ENCODE measurements at places on chromosomes 11 and 22.
A peak's percentile ranks its signal among the peaks of the same experiment; 100 is the strongest.

- no peak for DNase-seq
Measured at GRCh38 chr11:74925281-74925680, 23.6 kb downstream of the XRRA1 start.

DNA sequence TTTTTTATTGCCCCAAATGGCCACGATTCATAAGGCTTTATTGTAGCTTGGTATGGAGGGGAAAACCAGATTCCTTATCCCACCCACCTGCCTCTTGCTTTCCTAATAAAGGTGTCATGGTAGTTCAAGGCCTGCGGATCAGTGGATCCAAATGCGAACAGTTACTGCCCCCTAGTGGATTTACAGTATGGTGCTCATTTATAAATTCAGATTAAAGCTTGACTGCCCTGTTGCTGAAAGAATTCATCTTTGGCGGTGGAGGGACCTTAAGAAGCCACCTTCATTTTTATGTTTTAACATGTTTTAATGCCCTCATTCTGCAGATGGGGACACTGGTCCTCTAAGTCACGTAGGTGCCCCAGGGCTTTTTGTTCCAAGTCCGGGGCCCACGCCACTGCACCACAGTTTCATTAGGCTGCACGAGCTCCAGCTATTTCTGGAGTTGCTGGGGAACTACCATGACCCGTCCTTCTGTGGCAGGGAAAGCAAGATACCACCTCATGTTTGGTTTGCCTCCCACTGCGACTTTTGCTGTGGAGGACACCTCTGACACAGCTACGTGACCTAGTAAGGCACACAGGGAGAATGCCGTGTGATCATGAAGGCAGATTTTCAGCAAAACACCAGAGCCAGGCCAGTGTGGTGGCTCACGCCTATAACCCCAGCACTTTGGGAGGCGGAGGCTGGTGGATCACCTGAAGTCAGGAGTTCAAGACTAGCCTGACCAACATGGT is 15.6 kb upstream of the INCENP start:
- peak; percentile 83 for DNase-seq

- no peak for DNase-seq
Measured at GRCh38 chr22:25876871-25877270, 134.9 kb downstream of the MYO18B start.

DNA sequence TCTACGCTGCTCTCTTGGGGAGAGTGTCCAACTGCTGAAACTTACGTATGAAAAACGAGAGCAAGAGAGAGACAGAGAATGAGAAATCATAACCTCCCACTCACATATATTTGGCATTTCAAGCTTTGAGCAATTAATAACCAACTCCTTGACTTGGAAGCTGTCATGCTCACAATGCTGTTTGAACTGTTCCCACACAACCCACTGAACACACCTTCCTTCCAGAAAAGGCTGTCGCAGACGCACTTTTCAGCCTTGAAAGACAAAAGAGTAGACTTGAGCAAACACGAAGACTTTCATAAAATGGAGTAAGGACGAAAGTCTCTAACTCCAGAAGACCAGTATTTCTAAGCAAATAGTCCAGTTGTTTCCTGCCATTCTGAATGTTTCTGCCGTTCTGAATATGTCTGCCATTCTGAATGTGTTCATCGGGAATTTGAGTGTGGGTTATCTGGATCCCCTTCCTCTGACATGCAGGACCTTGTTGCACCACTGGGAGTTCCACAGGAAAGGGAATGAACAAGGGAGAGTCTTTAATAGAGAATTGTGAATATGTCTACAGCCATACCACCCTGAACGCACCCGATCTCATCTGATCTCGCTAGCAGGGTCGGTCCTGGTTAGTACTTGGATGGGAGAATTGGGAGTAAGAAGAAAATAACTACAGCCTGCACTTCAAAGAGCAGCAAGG is 86.2 kb upstream of the BARX2 start:
- no peak for DNase-seq

- peak; percentile 85 for DNase-seq
Measured at GRCh38 chr11:66045177-66045639, 3.8 kb downstream of the GAL3ST3 start.

- DNase-seq: no peak
Measured at GRCh38 chr11:124707829-124708228, 31.9 kb upstream of the NRGN start.

- DNase-seq: no peak
Measured at GRCh38 chr22:24687322-24687721, 84.3 kb downstream of the GGT1 start.

DNA sequence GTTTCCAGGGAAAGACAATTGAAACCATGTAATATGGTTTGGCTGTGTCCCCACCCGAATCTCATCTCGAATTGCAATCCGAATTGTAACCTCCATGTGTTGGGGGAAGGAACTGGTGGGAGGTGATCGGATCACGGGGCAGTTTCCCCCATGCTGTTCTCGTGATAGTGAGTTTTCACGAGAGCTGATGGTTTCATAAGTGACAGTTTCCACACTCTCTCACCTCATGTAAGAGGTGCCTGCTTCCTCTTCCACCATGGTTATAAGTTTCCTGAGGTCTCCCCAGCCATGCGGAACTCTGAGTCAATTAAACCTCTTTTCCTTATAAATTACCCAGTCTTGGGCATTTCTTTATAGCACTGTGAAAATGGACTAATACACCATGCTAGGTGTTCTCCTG is 148.3 kb upstream of the CADM1 start:
- no peak for DNase-seq

GRCh38 chr11:114499756-114500155 is 59.9 kb downstream of the NXPE1 start:
- DNase-seq: no peak

GRCh38 chr11:109016724-109017123 is 351.9 kb downstream of the DDX10 start:
- peak; percentile 3 for DNase-seq

- no peak for DNase-seq
Measured at GRCh38 chr11:17606233-17607082, 59.4 kb downstream of the OTOG start.

Measured in HT-29 (cell line).